ENCODE measurements at places on chromosomes 5 and 9.
A peak's percentile ranks its signal among the peaks of the same experiment; 100 is the strongest.

- no peak for DNase-seq
Measured at GRCh38 chr5:130571076-130571475, 594.0 kb downstream of the HINT1 start.

DNA sequence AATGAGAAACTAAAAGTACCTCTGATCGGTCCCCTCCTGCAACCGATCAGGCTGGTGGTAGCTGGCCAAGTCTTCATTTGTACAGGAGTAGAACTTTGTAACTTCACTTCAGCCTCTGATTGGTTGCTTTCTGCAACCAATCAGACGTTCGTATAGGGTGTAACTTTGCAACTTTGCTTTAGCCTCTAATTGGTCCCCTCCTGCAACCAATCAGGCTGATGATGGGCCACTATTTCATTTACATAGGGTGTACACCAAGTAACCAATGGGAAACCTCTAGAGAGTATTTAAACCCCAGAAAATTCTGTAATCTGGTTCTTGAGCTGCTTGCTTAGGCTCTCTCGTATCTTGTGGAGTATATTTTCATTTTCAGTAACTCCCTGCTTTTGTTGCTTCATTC, 445.5 kb downstream of the MED10 start:
- no peak for DNase-seq

GRCh38 chr9:98894761-98895160, 48.9 kb upstream of the COL15A1 start:
- DNase-seq: no peak

DNA sequence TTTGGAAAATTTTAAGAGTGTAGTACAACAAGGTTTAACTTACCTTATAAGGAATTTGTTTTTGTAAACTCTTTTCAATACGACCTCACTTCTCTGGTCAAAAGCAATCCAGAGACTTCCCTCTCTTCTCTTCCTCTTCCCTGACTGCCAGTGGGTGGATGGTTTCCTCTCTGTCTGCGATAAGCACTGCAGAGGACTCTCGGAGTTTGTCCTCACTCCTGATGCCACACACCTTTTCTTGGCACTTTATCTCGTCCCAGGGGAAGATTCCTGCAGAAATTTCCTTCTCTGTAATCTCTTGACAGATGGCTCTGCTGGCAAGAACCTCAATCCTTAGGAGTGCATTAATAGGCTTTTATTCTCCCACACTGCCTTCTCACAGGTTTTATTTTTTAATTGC, 641.6 kb downstream of the NR2F1-AS1 start:
- peak; percentile 12 for DNase-seq

DNA sequence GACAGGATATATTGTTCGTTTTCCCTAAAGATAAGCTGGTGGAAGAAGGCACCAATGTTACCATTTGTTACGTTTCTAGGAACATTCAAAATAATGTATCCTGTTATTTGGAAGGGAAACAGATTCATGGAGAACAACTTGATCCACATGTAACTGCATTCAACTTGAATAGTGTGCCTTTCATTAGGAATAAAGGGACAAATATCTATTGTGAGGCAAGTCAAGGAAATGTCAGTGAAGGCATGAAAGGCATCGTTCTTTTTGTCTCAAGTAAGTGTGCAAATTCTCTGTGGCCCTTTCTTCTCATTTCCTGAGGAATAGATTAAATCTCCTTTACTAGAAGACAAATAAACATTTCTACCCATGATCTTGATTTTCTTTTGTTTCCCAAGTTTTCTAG, 38.0 kb downstream of the OSMR start:
- no peak for DNase-seq

GRCh38 chr5:30343707-30344106, 849.8 kb upstream of the CDH6 start:
- DNase-seq: no peak

DNA sequence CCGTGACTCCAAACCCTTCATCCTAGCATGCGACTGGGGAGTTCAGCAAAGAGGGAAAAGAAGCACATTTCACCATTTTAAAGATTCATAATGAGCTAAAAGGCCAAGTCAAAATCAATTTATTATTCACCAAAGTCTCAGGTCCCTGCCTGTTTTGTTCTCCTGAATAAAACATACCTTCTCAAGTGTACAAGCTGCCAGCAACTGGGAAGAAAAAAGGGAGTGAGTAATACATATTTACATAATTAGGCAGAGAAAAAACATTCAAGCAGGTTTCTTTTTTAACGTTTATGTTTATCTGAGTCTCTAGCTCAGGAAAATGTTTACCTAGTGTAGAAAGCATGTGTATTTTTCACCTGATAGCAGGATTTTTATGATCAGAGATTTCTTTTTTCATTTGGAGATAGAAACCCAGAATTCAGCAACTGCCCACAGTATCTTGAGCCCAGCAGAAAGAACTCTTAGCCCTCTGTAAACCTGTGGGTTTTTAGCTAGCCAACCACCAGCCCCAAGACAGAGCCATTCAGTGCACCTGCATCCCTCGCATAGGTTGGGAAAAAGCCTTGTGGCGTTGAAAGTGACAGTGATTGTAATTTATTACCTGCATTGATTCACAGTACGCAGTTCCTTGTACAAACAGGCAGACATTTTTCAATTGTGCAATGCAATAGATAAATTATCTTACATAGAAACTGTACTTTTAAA, 117.9 kb upstream of the GRIA1 start:
- no peak for DNase-seq

- DNase-seq: no peak
Measured at GRCh38 chr9:122276096-122276495, 11.4 kb downstream of the MRRF start.

DNA sequence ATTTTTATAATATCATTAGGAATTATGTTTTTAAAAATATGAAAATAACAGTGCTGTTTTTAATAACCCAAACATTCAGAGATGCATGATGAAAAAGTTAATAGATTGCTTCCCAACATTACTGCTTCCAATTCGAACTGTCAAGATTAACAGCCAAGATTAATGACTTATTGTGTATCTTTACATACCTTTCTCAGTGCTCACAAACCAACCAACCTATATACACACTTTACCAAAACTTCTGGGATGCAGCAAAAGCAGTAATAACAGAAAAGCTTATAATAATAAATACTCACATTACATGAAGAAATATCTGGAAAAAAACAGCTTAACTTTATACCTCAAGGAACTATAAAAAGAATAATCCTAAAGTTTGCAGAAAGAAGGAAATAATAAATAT, 82.1 kb downstream of the TMEM232 start:
- DNase-seq: no peak

- DNase-seq: no peak
Measured at GRCh38 chr5:64458948-64459347, 46.9 kb upstream of the RGS7BP start.

DNA sequence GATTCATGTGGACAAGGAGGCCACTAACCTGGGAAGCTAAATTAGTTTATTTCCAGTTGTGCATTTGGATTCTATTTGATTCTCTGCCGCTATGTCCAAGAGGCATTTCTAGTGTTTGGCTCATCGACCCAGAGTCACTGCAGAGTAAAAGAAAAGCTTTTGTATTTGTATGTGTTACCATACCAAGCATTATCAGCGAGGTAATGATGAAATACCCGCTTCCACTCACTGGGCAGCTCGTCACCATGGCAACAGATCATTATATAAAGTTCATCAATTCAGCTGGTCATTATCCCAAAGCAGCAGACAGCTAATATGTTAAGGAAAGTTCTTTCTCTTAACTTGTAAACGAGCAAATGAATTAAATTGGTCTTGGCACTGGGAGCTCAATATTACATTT, 380.3 kb downstream of the SEMA5A start:
- DNase-seq: no peak

- no peak for DNase-seq
Measured at GRCh38 chr9:130333041-130333711, 67.6 kb downstream of the HMCN2 start.

DNA sequence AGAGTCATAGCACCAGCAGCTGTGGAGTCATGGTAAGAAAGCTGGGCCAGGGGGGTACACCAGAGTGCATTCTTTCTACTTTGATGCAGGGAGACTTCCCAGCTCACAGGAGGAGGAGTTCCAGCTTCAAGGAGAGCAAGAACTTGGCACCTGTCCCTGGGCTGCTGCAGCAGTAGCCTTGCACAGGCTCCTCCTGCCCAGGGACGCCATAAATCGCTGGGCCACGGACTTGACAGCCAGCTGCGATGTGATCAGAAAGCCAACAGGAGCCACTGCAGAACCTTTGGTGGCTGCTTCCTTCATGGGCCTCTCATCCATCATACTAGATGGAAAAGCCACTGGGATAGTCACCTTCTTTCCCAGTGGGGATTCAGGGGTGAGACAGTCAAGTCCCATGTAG, 234.7 kb downstream of the NMUR2 start:
- DNase-seq: no peak

DNA sequence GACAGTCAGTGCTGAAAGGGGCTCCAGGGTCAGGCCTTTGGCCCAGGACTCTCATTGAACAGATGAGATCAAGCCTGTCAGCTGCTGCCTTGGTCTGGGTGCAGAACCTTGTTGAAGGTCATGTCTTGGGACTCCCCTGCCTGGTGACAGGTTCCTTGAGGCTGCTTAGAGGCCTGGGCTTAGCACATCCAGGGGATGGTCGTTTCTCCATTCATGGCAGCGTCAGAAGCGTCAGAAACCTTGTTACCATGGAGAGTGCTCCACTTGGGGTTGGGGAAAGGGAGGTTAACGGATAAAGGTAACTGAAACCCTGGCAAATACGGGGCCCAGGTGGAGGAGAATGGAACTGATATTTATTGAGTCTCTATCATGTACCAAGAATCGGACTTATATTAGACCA, 8.8 kb downstream of the ARPC5L start:
- DNase-seq: no peak

GRCh38 chr5:68224509-68225187, 9.1 kb downstream of the PIK3R1 start:
- no peak for DNase-seq

- no peak for DNase-seq
Measured at GRCh38 chr9:124330011-124330697, 72.4 kb downstream of the NEK6 start.

- DNase-seq: no peak
Measured at GRCh38 chr5:173920866-173921555, 32.9 kb downstream of the CPEB4 start.

DNA sequence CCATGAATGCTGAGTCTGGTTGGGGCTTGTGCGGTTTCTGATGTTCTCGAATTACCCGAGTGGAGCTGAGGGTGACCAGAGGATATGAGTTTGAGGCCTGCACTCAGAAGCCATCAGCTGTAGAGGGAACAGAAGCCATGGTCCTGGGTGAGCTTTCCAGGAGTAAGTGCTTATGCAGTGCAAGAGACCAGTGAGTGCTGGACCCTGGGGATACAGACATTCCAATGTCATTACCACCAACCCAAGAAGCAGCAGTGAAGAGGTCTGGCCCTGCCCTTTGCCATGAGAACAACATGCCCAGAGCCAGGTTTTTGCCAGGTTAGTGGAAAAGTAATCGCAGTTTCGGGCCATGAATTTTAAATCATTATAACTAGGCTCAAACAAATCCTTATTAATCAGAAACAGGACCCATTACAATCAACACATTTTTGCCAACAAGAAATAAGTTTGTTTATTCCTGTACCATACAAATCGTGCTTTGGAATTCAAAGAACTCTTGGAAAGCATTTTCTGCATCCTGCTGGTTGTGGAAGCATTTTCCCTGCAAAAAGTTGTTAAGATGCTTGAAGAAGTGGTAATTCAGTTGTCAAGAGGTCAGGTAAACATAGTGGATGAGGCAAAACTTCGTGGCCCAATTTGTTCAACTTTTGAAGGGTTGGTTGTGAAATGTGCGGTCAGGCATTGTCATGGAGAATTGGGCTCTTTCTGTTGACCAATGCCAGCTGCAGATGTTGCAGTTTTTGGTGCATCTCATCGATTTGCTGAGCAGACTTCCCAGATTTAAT, 154.6 kb downstream of the SYK start:
- DNase-seq: no peak

GRCh38 chr9:134930398-134930797, 12.7 kb upstream of the FCN1 start:
- DNase-seq: no peak

DNA sequence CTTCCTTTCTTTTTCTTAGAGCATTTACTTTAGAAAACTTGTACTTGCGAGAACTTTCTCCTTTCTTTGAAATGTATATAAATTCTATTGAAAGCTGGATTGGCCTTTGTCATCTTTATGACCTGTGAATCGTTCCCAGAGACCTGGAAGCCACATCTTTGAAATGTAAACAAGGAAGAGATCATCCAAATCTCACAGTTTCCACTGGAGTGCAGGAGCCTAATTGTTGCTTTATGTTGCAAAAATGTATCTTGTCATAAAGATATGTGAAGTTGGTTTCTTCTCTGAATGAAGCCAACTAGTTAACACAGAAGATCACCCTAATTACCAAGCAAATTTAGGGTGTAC, 1101.8 kb downstream of the TAF11L14 start:
- DNase-seq: no peak

DNA sequence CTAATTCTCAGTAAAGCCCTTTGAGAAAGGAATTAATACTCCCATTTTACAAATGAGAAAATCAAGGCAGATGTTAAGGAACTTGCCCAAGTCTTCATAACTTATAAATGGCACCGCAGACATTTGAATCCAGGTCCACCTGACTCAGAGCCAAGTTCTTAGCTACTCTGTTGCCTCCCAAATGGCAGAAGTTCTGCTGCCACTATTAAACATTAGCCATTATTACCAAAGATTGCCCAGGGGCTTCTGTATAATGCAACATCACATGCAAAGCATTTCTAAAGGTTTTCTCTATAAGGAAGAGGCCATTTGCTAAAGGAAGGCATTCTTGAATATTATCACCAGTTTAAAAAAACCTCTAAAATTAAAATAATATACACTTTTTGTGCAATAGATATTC, 28.3 kb downstream of the TPD52L3 start:
- no peak for DNase-seq

GRCh38 chr9:114383521-114384231, 4.1 kb downstream of the AKNA start:
- DNase-seq: no peak

- no peak for DNase-seq
Measured at GRCh38 chr9:89400403-89401116, 82.3 kb downstream of the SECISBP2 start.

DNA sequence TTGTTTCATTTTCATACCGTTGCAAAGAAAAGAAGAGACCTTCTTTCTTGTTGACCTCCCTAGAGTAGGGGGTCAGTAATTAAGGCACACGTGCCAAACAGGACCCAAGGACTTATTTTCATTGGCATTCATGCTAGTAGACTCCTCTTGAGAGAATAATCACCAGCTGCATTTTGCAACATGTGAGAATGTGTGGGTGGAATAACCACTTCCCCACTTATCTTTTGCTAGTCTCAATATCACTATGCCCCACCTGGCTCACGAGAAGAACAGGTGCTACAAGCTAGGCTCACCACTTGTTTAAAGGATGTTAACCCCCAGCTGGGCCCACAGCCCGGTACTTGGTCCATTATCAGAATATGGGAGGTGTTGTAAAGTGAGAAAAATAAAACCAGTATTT, 460.7 kb upstream of the MEF2C start:
- DNase-seq: no peak

- no peak for DNase-seq
Measured at GRCh38 chr5:138490648-138491283, 25.5 kb downstream of the EGR1 start.

All from A549 (cell line).